ENCODE measurements at places on chromosomes 4 and X.
A peak's percentile ranks its signal among the peaks of the same experiment; 100 is the strongest.

- DNase-seq, result no peak
Observed at GRCh38 chrX:57121816-57122215, 468 bp upstream of the SPIN2B start.

GRCh38 chrX:119401569-119401968 is 2.4 kb downstream of the SLC25A43 start:
- DNase-seq, result no peak

DNA sequence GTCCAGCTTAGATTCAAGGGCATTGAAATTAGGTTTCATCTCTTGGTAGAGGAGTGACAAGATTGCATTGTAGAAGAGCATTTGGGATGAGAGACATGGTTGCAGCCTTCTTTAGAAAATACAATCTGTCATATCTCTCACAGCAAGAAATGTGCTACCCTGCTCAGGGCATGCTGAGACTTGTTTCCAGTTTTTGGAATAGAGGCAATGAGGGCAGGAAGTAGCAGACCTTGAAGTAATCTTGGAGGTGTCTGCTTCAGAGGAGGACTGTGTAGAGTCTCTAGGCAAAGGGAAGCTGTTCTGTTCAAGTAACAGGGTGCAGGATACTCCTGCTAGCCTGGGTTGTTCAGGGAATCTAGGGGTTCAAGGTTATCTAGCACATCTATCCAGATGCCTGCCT is 116.1 kb upstream of the ZNF827 start:
- no peak for DNase-seq

DNA sequence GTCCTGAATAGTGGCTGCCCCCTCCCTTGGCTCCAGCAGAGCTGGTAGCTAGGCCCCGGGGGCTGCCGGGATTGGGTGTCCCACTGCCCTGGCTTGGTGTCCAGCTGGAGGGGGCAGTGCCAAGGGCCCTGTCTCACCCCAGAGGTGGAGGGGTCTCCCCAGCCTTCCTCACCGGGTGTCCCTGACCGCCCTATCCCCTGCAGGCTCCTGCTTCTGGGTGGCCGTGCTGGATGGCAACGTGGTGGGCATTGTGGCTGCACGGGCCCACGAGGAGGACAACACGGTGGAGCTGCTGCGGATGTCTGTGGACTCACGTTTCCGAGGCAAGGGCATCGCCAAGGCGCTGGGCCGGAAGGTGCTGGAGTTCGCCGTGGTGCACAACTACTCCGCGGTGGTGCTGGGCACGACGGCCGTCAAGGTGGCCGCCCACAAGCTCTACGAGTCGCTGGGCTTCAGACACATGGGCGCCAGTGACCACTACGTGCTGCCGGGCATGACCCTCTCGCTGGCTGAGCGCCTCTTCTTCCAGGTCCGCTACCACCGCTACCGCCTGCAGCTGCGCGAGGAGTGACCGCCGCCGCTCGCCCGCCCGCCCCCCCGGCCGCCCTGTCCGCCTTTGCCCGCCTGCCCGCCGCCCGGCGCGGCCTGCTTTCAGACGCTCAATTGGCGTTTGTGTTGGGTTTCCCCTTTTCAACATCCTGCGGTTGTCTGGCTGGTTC is 4.6 kb downstream of the NAT8L start:
- DNase-seq, result no peak

DNA sequence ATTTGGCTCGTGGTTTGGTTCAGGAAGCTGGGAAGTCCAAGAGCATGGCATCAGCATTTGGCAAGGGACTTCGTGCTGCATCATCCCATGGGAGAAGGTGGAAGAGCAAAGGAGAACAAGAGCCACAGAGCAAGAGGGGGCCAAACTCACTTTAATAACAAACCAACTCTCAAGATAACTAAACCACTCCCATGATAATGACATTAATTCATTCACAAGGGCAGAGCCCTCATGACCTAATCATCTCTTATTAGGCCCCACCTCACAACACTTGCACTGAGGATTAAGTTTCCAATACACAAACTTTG is 113.4 kb upstream of the ATXN3L start:
- no peak for DNase-seq

DNA sequence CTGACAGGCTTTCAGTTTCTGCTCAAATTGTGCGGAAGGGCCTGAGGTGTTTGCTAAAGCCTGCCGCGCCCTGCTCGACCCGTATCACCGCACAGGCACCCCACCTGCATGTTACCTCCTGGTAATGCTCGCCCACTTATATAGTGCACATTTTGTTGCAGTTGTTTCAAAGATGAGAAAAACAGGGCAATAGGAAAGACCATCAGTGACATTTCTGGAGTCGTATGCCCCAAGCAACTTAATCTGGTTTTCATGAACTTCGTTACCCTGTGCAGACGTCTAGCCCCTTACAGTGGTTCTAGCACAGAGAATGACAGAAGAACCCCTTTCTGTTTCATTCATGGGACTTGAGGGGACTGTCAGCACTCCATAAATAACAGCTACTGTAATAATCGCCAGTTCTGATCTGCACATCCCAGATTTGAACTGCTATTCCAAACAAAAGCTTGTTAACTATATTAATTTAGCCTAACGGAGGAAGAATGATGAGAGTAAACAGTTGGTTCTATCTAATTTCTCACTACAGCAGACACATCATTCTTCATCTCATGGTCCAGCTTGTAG is 940 bp upstream of the DCTD start:
- DNase-seq, result no peak

DNA sequence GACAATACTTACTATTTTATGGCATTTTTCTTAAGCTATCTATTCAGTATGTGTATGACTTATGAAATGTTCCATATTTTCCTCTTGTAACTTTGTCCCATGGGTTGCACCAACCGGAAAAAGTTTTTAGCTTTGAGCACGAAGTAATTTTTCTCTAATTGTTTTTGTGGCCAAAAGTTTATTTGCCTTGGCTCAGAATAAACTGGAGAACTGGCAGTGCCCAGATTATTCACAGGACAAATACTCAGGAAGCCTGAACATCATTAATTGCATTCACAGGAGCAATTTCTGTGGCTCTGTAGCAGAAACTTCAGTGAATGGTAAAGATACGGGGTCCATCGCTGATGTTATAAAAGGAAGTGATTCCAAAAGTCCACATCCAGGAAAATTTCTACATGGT is 184.5 kb downstream of the ARHGAP10 start:
- DNase-seq, result no peak

GRCh38 chr4:185339941-185340340 is 55.8 kb downstream of the LRP2BP start:
- no peak for DNase-seq

GRCh38 chr4:159188646-159189045 is 85.8 kb downstream of the RAPGEF2 start:
- no peak for DNase-seq

- peak; percentile 9 for DNase-seq
Observed at GRCh38 chr4:13918110-13918509, 290.6 kb upstream of the BOD1L1 start.

DNA sequence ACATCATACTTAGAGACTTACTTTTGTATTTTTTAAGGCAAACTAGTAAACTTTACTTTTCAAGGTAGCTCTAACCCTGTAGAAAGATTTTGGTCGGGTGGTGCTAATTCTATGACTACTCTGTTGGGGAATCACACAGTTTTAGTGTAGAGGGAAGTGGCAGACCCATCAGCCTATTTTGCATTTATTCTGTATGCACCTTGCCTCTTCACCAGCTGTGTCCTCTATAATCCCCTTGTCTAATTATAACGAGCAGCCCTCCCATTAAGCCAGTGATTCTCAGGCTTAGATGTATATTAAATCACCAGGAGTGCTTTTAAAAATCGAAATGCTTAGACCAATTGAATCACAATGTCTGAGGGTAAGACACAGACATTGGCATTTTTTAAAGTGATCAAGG is 78.1 kb downstream of the GALNT7 start:
- DNase-seq, result no peak

DNA sequence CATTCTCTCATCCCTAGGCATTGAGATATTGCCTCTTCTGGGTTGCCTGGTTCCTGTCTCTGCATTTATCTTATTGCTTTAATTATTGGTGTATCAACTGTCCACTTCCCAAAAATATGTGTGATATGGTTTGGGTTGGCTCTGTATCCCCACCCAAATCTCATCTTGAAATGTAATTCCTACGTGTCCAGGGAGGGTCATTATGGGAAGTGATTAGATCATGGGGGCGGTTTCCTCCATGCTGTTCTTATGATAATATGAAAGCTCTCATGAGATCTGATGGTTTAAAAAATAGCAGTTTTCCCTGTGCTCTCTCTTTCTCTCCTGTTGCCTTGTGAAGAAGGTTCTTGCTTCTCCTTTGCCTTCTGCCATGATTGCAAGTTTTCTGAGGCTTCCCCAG is 308.3 kb upstream of the HS3ST1 start:
- no peak for DNase-seq

GRCh38 chr4:10643600-10644425 is 40.8 kb downstream of the CLNK start:
- no peak for DNase-seq

GRCh38 chr4:16758816-16759215 is 139.6 kb downstream of the LDB2 start:
- no peak for DNase-seq

DNA sequence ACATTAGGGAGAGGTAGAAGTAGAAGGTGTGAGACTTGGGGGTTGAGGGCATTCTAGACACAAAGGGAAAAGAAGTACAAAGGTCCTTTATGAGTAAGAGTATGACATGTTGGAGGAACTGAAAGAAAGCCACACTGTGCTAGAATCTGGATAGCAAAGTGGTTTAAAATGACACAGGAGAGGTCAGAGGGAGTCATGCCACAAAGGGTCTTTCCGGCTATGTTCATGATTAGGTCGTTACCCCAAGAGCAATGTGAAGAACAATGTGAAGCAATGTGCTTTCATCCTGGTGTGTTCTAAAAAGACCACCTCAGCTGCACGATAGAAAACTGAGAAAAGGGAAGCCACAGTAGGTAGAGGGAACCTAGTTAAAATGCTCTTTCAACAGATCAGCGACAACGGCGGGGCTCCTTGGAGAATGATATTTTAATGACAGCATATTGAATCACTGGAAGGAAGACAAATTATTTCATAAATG is 29.2 kb downstream of the SMIM14 start:
- peak; percentile 64 for DNase-seq

DNA sequence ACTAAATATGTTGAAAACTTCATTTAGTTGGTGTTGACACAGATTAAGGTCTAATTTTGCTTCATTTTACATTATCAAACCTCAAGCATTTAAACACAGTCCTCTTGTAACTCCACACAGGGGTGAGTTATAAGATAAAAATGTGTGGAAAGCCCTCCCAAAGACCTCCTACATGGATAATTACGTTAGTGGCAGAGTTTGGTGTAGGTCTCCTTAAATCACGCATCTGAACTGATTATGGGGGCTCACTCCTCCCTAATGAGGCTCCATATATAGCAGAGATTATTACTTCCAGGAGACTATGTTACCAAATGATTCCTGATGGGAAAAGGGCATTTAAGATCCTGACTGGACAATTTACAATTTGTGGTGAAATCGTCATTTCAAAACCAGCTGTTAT is 32.2 kb upstream of the VCX3B start:
- no peak for DNase-seq

DNA sequence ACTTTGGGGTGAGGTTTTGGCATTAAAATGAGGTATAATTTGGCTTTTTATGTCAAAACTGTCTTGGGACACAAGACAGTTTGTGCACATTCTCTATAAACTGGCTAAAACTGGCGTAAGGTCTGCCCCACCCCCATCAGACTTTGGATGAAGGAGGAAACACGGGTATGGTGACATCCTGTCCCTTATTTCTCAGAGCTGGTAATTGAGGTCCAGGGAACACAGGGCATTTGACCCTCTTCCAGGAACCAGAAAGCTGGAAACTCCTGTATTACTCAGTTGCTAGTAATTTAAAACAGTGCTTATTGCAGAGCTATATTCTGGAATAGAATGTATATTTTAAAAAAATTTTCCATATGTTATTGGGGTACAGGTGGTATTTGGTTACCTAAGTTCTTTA is 78.8 kb downstream of the SLC16A2 start:
- DNase-seq, result no peak

- no peak for DNase-seq
Observed at GRCh38 chrX:9180623-9181022, 146.7 kb upstream of the FAM9B start.

- no peak for DNase-seq
Observed at GRCh38 chrX:13897566-13897965, 80.7 kb upstream of the GPM6B start.

Measured in HepG2 (cell line).